ENCODE measurements at places on chromosomes 2 and 18.

- DNase-seq, result no peak
These were observed 373.0 kb downstream of the CDH2 start for GRCh38 chr18:27803957-27804356.

GRCh38 chr2:121917143-121917542 lies 161.7 kb downstream of the TSN start:
- no peak for DNase-seq

GRCh38 chr2:241750076-241750840 lies 15.8 kb downstream of the D2HGDH start:
- no peak for DNase-seq

DNA sequence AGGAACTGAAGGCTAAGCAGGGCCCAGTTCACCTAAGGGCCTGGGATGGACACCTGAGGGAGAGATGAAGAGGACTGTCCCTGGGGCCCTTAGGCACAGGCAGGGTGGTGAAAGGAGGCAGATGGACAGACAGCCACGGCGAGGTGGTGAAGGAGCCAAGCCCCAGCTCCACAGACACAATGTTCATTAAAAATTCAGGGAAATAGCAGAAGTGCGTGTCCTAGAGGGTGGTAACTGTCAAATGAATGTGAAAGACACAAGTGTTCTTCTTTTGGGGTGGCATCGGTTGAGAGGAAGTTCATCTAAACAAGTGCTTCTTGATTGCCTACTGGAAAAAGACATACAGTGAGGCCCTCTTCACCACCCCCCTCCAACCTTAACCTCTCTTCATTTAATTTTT lies 76.2 kb upstream of the SIX2 start:
- DNase-seq, result no peak

DNA sequence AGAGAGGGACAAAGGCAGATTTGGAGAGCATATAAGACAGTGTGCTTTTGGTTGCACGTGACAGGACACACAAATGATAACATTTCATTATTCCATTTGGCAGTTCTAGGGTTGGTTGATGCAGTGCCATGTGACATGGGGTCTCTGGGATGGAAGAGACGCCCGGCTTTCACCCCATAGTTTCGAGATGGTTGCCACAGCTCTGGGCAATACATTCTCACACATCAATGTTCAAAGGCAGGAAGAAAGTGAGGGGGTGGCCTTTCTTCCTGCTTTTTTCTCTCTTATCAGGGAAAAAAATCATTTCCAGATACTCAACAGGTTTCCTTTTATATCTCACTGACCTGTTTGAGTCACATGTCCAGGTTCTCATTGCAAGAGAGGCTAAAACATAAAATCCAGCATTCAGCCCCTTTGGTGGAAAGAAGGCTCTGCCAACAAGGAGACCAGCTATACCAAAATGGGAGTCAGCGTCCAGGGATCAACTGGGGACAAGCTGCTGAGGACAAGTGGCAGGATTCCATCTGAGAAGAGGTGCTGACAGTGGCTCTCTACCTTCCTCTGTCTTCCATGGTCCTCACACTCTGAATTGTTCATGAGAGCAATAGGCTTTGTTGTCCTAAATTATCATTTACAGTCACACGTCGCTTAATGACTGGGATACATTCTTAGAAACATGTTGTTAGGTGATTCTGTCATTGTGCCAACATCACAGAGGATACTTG lies 29.1 kb upstream of the ANKRD44 start:
- DNase-seq, result no peak

Data from NCI-H1105 (cell line).